ENCODE measurements at places on chromosomes 16 and 17.
A peak's percentile ranks its signal among the peaks of the same experiment; 100 is the strongest.

GRCh38 chr16:80804526-80805383, at the start of gene CDYL2:
Gene CDYL2, minus strand, starts transcription at chr16:80804598. Its CDS starts 425 bp downstream, at chr16:80804173.
- DNase-seq: peak; percentile 3

- DNase-seq: peak; percentile 76
Measured at GRCh38 chr17:59105852-59106462, 723 bp downstream of the TRIM37 start.

DNA sequence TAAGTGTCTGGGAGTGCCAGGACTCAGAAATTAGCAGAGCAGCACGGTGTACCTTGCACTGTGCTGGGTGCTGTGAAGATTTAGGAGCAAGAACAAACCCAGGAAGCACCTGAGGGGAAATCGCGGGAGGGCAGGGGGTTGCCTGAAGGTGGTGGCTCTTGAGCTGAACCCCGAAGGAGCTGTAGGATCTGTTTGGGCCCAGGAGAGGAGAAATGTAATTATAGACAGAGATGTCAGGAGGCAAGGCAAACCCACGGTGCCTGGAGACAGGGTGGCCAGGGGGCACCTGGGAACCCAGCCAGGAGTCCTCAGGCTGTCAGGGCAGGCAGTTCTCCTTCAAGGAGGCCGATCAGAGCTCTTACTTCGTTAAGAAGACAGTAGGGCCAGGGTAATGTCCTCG, 109.1 kb downstream of the C16orf78 start:
- no peak for DNase-seq

DNA sequence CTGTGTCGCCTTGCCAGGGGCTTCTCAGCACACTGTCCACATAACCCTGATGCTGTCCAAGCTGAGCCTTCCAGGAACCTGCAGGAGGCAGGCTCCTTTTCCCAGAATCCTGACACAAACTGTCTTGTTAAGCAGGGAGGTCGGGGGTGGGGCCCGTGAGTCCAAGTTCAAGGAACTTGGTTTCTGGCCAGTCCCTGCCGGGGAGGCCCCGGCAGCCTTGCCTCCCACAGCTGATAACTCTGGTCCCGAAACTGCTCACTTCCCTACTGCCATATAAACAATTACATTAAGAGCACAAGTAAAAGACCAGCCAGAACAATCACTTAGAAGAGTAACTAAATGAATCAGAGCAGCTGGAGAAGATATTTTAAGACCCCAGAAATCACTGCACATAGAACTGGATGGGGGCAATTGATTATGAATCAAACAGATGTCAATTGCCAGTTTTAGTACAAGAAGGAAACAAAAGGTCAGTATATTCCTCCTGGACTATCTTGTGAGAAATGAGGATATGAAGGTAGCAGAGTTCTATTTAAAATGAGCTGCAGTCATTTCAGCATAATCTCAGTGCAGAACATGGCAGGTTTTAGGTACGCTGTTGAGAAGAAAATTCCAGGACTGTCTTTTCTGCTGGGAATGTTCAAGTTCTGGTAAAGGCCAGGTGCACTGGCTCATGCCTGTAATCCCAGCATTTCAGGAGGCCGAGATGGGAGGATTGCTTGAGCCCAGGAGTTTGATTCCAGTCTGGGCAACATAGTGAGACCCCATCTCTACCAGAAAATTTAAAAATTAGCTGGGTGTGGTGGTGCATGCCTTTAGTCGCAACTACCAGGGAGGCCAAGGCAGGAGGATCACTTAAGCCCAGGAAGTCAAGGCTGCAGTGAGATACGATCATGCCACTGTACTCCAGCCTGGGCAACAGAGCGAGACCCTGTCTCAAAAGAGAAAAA, 169.8 kb downstream of the PITPNC1 start:
- peak; percentile 18 for DNase-seq

GRCh38 chr16:64397042-64397441, 724.8 kb downstream of the CDH11 start:
- DNase-seq: no peak

- DNase-seq: no peak
Measured at GRCh38 chr17:34406226-34406625, 43.2 kb upstream of the CCL1 start.

- DNase-seq: no peak
Measured at GRCh38 chr16:49799172-49799571, 56.7 kb downstream of the ZNF423 start.

DNA sequence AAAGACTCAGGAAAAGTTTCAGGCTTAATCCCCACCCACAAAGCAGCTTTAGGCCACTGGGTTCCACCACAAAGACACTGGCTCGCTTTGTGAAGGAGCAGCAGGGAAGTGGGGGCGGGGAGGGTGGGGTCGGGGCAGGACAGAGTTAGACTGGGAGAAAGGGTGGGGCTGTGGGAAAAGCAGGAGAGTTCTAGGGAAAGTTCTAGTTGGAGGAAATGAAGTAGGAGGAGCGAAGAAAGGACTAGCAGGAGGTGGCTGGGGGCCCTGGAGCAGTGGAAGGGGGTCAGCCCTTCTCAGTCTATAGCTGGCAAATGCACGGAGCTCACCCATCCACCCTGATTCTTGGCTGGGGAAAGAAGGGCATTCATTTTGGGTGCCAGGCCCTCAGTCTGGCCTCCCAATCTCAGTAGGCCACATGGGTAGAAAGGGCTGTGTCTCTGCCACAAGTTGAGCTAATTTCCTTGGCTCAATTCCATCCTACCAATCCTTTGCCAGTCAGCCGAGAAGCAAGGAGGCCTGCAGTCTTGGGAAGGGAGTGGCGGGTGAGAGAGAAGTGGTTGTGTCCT, 4.6 kb downstream of the INPP5K start:
- DNase-seq: peak; percentile 63

DNA sequence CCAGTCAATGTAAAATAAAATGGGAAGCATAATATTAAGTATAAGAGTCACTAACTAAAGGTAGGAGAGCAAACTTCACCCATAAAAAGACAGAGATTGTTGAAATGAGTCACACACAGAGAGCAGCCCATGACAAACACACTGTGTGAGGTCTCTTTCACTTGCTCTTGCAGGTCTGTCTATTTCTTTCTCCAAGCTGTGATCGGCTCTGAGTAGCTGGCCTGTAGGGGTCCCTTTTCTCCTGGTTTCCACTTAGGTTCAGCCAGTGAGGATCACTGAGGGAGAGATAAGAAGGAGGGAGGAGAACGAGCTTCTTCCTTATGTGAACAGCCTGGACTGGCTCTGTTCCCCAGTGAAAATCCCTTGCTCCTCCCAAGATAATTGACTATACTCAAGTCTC, 133.7 kb upstream of the HS3ST3A1 start:
- DNase-seq: no peak

GRCh38 chr16:51522902-51523301, 371.8 kb upstream of the SALL1 start:
- DNase-seq: no peak

- no peak for DNase-seq
Measured at GRCh38 chr17:40287159-40287493, 553 bp upstream of the CDC6 start.

DNA sequence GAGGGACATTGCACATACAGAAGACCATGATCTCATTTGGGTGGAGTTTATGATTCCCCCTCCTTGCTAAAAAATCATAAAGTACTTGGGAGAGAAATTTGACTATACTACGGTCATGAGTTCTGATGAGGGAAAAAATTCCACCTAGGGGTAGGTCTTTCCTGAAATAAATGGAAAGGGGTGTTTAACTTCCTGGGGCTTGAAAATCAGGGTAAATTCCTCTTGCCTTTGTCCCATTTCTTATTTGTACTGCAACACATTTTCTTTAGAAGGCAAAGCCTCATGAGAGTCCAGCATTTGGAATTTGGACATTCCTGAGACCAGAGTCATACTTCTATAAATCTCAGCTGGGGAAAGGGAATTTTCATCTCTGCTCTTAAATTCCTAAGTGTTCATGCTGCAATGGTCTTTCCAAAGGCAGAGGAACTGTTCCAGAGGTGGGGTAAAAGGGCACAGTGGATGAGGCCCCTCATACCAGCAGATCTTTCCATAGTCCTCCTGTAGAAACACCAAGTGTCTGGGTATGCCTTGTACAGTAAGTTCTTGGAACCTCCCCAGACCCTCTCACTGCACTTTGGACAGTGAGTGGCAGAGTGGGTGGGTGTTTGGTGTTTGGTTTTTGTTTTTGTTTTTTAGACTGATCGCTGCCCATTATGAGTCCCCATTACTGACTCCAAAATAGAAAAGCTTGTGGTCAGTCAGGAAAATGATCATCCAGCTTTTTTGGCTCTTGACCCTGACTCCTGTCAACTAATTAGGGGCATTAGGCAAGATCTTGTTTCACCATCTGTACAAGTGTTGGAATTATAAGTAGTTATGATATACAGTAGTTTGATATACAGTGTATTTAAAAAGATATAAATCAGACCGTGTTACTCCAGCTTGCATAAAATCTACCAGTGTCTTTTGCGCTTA, 6.0 kb downstream of the LYRM1 start:
- peak; percentile 69 for DNase-seq

- no peak for DNase-seq
Measured at GRCh38 chr16:88619859-88620815, 18.2 kb upstream of the IL17C start.

- peak; percentile 36 for DNase-seq
Measured at GRCh38 chr17:66727634-66728570, 107.0 kb upstream of the CACNG5 start.

DNA sequence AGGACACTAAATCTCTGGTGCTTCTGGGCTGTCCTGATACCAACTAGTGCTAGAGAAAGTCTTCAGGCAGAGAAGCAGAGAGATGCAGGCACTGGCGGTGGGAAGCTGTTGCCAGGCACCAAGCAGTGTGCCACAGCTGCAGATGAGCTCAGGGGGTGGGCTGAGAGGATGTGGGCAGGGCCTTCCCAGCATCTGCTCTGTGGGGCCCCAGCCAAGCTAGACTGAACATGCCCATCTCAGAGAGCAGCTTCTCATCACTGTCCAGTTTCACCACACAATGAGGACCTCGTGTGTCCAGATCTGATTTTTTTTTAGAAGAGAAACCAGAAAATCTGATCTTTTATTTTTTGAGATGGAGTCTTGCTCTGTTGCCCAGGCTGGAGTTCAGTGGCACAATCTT, 17.1 kb downstream of the PSKH1 start:
- DNase-seq: peak; percentile 16

DNA sequence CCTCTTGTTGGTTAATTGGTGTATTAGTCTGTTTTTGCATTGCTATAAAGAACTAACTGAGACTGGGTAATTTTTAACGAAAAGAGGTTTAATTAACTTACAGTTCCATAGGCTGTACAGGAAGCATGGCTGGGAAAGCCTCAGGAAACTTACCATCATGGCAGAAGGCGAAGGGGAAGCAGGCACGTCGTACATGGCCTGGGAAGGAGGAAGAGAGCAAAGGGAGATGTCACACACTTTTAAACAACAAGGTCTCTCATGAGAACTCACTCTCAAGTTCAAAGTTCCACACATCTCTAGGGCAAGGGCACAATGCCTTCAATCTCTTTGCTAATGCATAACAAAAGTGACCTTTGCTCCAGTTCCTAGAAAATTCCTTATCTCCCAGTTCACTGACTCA, 125.0 kb upstream of the IRX5 start:
- DNase-seq: no peak

DNA sequence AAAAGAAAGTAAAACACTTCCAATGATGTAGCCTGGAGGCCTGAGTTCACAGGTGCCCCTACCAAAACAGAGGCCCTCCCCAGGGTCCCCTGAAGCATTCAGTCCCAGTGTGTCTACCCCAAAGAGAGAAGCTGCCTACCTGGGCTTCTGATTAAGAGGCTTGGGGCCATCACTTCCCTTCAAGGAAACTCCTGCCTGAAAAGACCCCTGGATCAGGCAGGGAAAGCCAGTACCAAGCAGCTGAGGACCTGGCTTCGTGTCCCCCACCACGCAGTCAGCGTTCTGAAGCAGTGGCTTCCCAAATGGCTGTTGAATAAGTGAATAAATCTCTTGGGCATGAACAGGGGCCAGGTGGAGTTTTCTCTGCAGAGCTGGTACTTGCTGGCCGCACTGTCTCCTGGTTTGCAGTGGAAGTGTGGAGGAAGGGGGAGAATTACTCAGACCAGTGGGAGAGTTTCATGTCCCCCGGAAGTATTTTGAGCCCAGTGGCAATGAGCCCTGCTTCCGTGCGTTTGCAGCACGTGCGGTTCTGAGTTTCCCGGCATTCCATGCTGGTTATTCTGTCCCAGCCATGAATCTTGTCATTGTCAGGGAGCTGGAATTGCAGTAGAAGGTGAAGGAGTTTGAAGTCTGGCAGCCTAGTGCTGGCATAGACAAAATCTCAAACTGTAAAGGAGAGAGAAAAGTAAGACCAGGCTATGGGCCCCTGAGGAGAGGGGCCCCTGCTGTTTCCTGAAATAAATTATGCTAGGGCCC, 27.0 kb downstream of the RMI2 start:
- DNase-seq: no peak

DNA sequence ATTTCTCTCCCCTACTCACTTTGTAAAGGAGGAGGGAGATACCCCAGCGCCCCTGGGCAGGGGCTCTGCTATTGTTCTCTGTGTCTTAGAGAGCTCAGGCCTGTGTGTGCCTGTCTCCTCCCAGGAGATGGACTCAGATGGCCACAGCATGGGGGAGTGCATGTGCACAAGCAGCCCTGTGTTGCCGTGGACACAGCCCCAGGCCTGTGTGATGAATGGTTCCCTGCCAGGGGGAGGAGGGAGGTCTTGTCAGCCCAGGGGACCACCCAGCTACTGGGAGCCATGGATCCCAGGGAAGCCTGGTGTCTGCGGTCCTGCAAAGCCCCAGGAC, 26.3 kb downstream of the GINS2 start:
- DNase-seq: no peak

GRCh38 chr17:64092952-64093451, 36.9 kb downstream of the ERN1 start:
- DNase-seq: no peak

DNA sequence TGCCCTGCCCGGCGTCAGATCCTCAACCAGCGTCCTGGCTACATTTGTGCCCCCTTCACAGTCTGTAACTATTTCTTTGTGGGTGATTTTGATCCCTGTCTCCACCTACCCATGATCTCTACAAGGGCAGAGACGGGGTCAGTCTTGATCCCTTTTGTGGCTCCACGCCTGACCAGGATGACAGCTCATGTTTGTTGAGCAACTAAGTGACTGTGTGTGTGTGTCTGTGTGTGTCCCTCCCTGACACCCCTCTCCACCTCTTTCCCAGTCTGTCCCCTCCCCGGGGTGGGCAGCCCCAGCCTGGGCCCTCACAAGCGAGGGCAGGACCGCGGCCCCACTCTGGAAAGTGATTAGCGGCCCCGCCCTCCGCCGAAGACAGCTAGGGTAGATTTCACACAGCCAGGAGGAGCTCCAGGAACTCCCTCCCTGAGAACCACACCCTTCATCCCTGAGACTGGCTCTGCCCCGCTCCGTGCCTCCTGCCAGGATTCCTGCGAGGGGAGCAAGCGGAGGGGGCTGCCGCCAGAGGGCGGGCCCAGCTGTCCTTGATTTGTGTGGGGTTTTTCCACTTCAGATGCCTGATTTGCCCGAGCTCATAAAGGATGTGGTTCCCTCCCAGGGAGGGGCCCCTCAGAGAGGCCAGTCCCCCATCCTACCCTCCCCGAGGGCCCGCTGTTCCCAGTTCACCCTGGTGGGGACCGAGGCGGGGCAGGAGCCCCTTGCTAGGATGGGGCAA, 5.3 kb upstream of the HS3ST6 start:
- peak; percentile 36 for DNase-seq

Measured in MG63 (cell line).